ENCODE measurements at places on chromosomes 7 and 10.

DNA sequence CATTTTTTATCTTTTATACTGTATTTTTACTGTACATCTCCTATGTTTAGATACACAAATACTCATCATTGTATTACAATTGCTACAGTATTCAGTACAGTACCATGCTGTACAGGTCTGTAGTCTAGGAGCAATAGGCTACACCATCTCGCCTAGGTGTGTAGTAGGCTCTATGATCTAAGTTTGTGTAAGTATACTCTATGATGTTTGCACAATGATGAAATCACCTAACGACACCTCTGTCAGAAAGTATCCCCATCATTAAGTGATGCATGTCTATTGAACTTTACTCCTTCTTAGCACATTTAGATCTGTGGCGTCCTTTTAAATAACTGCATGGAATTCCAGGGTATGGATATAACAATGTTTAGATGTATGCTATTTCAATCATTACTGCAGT, 112.0 kb downstream of the SNX10 start:
- no peak for DNase-seq

DNA sequence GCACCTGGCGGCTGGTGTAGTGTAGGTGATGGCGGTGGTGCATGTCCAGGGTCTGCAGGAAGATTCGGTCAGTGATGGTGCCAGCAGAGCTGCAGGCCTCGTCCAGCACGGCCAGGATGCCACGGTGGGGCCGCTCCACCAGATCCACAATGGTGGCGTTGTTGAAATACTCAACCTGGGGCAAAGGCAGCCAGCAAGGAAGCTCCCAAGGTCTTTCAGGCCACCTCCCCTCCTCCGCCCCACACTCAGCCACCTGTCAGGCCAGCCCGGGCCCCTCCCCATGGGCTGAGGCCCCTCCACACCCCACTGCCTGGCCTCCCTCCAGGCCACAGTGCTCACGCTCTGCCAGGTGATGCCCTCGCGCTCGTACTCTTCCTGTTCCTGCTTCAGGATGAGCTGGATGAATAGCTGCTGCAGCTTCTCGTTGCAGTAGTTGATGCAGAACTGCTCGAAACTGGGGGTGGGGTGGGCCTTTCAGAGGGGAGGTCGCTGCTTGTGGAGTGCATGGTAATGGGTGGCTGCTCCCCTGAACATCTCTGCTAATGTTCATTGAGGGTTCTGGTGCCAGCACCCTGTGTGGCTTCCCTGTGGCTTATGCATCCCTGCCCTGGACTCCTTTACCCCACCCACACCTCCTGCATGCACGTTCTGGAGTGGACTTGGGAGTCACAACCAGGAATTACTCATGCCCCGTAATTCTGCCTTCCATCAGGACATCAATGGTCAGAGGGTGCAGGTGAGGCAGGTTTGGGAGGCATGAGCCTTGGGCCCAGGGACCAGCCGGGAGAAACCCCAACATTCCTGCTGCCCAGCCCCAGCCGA, 8.9 kb downstream of the MYO1G start:
- no peak for DNase-seq

GRCh38 chr10:68163735-68164134, 54.4 kb downstream of the MYPN start:
- DNase-seq = no peak

DNA sequence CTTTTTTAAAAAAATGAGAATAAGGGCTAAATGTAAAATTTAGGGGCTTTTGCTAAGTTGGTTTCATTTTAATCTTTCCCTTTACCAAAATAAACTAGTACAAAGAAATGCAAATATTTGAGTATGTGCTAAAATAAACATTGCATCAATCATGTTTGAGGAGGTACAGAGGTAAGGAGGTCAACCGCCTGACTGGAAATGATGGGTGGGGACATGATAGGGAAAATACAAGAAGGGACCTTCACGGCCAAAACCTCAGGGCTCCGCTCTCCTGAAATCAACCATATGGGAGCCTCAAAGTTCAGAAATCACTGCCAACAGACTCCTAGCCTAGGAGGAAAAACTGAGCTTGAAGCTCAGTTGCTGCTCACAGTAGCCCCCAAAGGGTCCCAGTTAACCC, 207.6 kb downstream of the AHR start:
- no peak for DNase-seq

Measured in fibroblast of upper back skin (primary cell).